ENCODE measurements at places on chromosomes 5 and 9.

GRCh38 chr5:135441350-135441831 lies 5.8 kb downstream of the DCANP1 start:
- no peak for DNase-seq

DNA sequence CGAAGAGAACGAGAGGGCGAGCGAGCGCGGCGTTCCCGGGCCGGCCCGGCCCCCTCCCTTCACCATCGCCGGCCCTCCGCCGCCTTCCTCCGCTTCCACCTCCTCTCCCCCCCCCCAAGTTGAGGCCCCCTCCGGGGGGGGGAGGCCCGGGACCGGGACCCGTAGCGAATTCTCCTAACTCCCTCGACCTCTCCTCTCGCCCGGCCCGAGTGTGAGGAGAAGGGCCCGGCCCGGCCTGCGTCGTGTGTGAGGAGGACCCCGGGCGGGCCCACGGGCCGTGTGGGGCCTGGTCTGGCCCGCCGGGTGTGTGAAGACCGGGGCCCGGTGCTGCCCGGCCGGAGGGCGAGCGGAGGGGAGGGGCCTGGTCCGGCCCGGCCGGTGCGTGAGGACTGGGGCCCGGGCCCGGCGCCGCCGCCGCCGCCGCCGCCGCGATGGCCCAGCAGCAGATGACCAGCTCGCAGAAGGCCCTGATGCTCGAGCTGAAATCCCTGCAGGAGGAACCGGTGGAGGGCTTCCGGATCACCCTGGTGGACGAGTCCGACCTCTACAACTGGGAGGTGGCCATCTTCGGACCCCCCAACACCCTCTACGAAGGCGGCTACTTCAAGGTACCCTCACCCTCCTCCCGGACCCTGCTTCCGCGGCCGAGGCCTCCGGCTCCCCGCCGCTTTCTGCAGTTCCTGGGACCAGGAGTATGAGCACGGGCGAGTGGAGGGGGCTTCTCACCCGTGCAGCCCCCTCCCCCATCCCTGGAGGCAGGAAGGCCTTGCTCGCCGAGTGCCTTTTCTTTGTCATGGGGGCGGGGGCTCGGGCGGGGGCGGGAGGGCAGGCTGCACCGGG lies 587 bp downstream of the UBE2R2 start:
- DNase-seq, result peak; percentile 74

- DNase-seq, result no peak
Observed at GRCh38 chr9:10268531-10269485, 344.0 kb downstream of the PTPRD start.

- DNase-seq, result peak; percentile 90
Observed at GRCh38 chr9:16282216-16282615, 588.3 kb downstream of the BNC2 start.

- DNase-seq, result no peak
Observed at GRCh38 chr5:116671211-116671736, 96.7 kb upstream of the SEMA6A start.

DNA sequence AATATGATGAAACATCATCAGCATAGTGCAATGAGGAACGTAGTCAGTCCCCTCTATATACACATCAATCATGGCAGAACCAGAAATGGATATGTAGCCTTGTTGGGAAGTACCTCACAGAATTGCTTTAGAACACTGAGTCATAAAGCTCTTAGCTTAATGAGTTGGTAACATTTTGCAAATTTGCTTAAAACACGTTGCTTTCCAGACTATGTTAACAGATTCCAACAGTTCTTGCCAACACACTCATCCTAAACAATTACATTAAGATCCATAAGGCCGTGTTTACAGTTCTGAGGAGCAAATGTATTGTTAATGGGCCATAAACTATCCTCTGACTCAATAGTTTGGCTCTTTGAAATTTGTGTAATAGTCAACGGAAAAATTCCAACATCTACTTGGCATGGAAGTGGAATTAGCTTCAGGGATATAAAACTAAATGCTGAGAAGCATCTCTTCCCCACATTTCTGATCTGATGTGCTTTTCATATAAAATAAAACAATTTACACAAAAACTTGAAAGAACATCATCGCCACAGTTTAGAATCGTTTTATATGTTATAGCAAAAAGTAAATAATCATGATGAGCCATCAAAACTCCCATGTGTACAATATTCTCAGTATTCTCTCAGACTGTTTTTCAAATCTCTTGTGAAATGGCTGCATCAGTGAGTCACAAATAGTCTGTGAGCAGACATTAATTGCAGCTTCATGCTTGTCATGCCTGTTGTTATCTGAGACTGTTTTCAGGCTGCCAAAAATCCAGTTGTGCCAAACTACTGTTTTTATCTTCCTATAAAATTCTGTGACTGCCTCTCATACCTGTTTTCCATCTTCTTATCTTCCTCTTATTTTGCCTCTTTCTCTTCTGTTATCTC lies 291.9 kb downstream of the COX7C start:
- peak; percentile 89 for DNase-seq

DNA sequence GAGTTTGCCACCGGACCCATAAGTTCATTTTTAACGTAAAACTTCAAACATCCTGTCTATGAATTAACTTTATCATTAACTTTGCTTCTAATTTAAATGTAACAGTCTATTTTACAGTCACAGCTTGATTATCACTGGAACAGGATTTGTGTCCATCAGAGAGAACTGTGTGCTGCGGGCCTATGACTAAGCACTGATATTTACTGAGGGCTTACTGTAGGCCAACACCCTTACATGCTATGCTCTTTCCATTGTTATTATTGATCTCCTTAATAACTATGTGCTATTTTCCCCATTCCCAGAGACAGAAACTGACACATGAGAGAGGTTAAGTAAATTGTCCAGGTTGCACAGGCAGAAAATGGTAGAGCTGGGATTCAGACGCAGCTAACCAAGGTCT lies 24.0 kb upstream of the GPR151 start:
- DNase-seq, result no peak

DNA sequence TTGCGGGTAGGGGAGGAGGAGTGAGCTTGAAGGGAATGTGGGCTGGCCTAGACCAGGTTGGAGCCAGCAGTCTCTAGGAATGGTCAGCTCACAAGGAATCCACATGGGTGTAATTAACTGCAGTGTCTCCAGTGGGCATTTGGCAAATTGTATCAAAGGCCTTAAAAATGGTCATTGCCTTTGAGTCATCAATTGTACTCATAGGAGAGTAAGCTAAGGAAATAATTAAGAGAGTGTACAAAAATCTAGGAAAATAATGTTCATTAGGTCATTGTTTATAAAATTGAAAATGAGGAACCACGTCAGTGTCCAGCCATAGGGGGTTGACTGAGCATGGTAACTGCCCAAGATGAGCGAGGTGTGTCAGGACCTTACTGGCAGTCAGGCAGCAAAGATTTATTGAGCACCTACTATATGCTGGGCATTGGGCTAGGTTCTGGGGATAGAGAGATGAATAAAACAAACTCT lies 29.8 kb upstream of the RPL26L1 start:
- DNase-seq, result peak; percentile 96

DNA sequence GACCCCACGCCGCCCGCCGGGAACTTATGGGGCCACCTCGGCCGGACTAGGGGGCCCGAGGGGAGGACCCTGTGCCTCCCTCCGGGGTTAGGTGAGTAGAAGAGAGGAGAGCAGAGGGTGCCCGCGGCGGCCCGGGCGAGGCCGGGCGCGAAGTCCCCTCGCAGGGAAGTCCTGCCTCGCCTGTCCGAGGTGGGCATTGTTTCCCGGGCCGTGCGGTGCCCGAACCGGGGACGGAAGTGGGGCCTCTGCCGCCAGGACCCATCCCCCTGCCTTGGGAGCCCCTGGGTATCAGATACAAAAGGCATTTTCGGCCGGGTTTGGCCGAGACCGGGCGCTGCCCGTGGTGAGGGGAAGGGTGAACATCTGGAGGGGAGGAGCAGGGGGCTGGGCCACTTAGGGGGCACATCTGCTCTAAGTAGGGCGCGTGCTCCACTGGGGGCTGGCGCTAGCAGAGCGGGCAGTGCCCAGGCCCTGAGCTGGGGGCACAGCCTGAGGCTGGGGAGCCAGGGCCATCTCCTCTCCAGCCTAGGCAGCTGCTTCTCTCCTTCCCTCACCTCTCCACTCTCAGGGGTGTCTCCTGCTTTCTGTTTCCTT lies 48.2 kb downstream of the DAB2IP start:
- DNase-seq, result no peak

DNA sequence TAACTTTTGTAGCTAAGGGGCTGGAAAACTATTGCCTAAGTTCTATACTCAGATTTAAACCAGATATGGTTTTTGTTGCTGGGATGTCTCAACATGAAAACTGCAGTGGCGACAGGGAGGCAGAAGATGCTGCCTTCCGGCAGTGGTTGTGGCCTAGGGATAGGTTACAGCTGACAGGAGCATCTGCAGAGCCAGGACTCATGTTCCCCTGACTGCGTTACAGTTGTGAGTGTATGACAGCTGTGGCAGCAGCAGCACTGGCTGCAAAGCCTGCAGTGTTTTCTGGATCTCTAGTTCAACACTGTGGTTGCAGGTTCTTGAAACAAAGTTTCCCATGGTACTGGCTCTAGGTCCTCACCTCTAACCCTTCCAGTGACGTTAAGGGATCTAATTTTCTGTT lies 498.8 kb upstream of the CDH18 start:
- no peak for DNase-seq

- DNase-seq, result no peak
Observed at GRCh38 chr5:73859696-73860095, 233.7 kb downstream of the ARHGEF28 start.

- DNase-seq, result peak; percentile 80
Observed at GRCh38 chr5:78399116-78399515, 38.7 kb downstream of the SCAMP1 start.

Measured in AG10803 (cell line).